ENCODE measurements at places on chromosomes 5 and 9.

- DNase-seq = no peak
Observed at GRCh38 chr9:2809692-2810419, 34.0 kb downstream of the PUM3 start.

- no peak for DNase-seq
Observed at GRCh38 chr5:82863266-82863665, 213.9 kb downstream of the TMEM167A start.

DNA sequence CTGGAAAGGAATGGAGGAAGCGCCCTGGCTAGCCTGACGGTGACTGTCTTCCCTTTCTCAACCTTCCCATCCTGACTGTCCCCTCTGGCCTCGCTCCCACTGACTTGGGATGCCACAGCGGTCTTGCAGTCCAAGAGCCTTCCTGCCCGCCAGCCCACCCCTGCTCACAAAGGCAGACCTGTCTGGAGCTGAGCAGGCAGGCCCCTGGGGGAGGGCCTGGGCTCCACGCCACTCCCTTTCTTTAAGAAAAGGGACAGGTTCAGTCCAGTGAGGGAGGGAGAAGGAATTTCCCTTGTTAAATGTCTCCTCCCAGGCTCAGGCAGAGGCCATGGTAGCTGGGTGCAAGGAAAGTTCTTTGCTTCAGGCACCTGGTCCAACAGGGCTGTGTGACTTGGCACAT, 18.1 kb downstream of the FGF1 start:
- DNase-seq = no peak

DNA sequence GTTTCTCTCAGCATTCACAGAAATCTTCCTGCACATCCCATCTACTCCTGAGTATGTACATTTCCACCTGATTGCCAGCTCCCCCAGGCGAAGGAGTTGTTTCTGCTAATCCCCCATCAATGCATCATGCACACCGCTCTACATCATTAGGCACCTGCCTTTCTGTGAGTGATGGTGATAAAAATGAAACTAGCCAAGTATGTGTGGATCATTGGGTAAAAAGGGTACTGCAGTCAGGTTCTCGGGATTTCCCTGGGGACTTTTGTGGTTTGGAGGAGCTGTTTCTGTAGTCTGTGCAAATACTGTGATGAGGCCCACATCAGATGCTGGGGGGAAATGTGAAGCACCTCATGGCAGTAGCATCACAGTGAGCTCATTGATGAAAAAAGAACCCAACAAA, 30.4 kb downstream of the CAMK4 start:
- DNase-seq = peak; percentile 17

DNA sequence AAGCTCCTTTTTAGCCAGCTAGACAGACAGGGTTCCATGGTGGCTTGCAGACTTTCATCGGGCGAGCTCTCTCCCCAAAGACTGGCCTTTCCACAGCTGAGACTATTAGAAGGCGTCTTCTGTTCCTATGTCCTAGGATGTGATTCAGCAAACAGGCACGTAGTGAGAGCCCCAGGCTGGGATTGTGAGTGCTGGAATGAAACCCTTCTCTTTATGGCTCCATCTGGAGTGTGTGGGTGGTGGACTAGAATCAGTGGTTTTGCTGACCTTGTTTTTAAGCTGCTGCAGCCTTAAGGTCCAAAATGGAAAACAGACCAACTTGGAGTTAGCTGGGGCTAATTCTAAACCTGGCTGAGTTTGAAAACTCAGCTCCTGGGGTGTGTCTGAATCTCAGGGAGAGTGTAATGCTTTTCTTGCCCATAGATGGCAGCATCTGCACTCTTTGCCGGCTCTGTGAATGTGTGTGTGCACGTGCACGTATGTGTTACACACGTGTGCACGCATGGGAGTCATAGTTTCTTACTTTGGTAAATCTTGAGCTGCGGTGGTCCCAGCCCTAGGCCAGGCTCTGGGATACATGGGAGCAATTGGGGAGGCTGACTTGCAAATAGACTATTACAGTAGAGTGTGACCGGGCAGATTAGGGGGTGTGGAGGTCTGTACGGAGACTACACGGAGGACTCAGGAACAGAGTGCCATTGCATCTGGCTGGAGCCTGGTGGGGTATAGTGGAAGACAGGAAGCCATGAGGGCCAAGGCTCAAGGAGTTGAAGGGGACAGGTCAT, 10.7 kb downstream of the GSN start:
- no peak for DNase-seq

DNA sequence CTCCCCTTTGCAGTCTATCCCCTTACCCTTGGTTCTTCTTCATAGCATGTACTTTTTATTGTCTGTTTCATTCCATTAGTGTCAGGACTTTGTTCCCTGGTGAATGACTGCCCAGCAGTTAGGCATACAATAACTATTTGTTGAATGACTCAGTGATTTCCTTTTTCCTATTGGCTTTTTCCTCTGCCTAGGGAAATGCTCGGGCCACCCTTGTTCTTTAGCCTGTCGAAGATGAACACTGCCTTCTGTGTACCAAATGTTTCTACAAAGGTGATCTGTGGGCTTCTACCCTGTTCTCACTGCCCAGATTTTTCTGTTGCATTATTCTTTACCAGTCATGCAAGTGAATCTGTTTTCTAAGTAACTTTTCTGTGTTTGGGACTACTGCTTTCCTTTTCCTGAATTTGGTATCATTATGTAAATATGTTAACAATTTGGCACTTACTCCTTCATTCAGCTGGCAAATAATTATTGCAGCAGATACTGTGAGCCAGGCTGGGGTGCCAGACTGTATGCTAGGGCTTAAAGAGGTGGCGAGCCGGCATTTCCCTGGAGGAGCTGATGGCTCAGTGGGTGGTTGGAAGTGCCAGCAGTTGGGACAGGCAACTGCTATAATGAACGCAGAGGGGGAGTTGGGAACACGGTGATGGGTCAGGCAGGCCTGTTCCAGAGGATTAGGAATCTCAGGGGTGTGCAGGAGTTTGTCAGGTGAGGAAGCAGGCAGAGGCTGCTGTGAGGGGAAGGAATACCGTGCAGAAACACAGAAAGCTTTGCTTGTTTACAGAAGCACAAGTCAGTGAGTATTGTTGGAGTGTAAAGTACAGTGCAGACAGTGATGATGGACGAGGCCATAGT, 30.6 kb downstream of the KDM4C start:
- DNase-seq = no peak

DNA sequence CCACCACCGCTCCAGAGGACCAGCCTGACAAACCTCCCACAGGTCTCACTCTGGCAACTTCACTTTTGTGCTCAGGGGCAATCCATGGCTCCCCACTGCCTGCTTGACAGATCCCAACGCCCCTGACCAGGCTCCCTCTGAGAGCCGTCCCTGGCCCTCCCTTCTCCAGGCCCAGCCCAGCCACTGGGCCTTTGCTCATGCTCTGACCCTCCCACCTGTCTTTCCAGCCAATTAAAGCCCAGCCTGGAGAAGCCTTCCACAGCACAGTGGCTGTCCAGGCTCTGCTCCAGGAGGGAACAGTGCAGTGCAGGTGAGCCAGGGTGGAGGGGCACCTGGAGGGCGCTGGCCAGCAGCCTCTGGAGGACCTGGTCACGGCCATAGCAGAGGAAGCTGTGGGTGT, 3.3 kb downstream of the ENTPD2 start:
- no peak for DNase-seq

GRCh38 chr9:15572200-15572770, 19.4 kb downstream of the CCDC171 start:
- DNase-seq = no peak

- DNase-seq = no peak
Observed at GRCh38 chr5:93571114-93571949, 9.7 kb downstream of the NR2F1-AS1 start.

DNA sequence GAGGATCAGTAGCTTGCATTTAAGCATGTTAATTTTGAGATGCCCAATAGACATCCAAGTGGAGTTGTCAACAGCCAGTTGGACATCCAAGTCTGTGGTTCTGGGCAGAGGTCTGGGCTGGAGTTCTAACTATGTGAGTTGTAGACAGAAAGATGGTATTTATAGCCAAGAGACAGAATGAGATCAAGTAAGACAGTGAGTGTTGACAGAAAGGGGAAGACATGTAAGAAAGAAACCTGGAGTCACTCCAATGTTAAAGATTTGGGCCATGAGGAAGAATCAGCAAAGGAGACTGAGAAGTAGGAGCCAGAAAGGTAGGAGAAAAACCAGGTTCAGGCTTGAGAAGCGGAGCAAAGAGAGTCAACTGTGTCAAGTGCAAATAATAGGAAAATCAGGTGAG, 95.5 kb upstream of the PUM3 start:
- DNase-seq = no peak

DNA sequence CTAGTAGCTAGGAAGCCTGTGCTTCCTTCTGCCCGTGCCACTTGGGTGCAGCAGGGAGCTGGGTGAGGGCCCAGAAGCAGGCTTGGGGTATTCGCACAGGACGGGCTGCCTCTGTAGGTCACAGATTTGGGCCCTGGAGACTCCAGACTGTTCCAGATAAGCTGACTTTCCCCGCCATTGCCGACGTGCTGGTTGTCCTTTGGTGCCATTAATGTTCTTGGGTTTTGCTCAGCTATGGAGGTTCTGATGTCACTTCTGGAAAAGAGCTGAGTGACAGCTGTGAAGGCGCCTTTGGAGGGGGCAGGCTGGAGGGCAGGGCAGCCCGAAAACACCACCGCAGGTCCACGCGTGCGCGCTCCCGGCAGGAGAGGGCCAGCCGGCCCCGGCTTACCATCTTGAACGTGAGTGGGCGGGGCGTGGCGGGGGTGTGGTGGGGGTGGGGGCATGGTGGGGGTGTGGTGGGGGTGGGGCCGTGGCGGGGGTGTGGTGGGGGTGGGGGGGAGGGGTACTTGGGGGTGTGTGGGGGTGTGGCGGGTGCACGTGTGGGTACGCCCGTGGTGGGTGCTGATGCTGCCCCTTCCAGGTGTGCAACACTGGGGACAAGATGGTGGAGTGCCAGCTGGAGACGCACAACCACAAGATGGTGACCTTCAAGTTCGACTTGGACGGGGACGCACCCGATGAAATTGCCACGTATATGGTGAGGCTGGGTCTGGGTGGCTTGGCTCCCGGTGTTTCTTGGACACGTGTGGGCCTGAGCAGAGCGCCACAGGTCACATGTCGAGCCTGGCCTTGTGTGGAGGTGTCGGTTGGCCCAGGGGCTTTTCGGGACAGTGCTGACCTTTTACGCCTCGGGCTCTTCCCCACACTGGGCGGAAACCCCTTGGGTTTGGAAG, 79.6 kb downstream of the WNK2 start:
- no peak for DNase-seq

- no peak for DNase-seq
Observed at GRCh38 chr5:111735583-111736270, 21.3 kb downstream of the NREP start.

DNA sequence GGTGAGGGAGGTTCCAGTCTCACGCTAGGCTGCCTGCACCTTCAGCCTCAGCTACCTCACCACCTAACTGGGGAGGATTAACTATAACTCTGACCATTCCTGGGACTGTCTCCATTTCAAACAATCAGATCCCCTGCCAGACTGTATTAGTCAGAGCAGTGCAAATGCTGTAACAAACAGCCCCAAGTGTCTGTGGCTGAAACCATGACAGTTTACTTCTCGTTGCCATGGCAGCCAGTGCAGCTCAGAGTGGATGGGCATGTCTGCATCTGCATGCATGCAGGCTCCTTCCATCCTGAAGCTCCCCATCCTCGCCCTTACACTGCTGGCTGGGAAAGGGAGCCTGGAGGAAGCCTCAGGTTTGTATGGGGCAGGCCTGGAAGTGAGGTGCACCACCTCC, 86.7 kb downstream of the KCNIP1 start:
- DNase-seq = no peak

- no peak for DNase-seq
Observed at GRCh38 chr5:180736536-180736935, 3.3 kb downstream of the OR2Y1 start.

- DNase-seq = no peak
Observed at GRCh38 chr5:143495110-143495509, 91.6 kb upstream of the NR3C1 start.

DNA sequence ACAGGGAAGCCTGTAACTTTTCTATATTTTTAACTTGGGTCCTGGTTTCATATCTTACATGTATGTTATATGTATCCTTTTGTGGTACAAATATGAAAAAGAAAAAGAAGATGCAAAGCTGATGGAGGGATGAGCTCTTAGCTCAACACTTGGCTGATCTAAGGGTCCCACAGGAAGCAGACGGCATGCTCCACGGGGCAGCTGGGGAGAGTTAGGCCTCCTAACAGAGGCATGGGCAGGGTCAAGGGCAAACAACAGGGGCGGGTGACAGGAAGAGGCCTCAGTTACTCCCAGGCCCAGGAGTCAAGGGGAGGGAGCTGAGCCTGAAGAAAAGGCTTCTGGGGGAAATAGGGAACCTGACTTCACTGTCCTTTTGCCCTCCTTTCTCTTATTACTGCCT, 287.2 kb downstream of the ZSWIM6 start:
- no peak for DNase-seq

- peak; percentile 29 for DNase-seq
Observed at GRCh38 chr9:69122082-69122548, 52.0 kb upstream of the TJP2 start.

DNA sequence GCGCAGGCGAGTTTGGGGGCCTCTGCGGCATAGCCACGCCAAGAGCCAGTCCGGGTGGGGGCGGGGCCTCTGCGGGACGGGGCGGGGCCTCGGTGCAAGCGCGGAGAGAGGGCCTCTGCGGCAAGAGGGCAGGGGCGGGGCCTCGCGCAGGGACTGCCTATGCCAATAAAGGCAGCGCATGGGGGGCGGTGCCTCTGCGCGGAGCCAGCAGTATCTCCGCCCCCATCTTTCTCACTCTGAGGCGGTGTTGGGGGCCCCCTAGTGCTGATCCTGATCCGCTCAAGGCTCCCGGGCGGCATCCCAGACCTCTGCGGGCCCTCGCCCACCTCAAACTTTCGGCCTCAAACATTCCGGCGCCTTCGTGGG, 9.2 kb upstream of the GPRIN1 start:
- DNase-seq = peak; percentile 16

DNA sequence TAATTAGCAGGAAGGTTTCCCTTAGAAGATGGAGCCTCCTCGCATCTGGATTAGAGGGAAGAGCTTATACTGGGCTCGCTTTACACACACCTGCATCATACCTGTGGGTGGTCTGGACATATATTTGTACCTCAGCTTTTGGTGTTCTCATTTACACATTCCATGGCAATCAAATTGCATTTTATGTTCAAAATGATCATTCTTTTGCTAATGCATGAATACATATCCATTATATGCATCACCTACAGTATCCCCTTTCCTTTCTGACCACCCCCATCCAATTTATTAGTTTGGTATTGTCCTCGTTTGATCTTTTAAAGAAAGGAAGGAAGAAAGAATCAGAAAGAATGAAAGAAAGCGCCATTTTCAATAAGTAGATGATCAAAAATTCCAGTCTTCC, 251.5 kb downstream of the SLF1 start:
- no peak for DNase-seq

DNA sequence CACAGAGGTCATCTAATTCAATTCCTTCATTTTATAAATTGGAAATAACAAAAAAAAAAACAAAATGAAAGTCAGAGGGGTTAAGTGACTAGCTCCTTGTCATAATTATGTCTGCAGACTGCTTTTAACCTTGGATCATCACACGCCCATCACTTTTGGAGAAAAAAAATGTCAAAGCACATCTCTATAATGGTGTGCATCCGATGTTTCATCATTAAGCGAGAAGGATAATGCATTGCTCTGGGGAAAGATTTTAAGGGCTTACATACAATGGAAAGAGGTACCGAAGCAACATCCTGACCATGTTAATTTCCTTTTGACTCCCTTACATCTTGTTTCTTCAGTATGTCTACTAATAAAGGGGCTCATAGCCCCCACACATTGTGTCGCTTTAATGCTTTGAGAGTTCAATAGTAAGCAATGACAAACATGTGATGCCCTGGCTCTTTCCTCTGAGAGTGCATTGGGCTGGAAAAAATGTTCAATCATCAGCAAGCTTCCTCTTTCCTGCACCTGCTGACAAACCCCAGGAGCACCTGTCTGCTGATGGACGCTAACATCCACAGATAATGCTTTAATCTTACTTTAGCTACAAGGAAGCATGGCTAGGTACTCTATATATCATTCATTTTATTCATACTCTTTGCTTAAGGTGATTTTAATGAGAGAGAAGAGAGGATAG, 242.2 kb downstream of the SMARCA2 start:
- DNase-seq = no peak
